Right renal pelvis (tissue), 4 donors: ENCODE measurements at places on chromosomes 7 and 10. TPM values are rescaled to one million over a fixed set of nuclear protein-coding genes. Genes with fewer than 3 reads are reported as not detected.

Gene RAPGEF5
- polyA plus RNA-seq = 38.7 TPM

Gene WAC
- polyA plus RNA-seq = 128 TPM

Gene SGPL1
- 55.3 TPM for polyA plus RNA-seq

Gene CXCL12
- polyA plus RNA-seq = 407 TPM

Gene PLXNA4
- polyA plus RNA-seq = 14.7 TPM

Gene SPDYE2B
- 0.32 TPM for polyA plus RNA-seq

Gene C10orf105
- 0.16 TPM for polyA plus RNA-seq

Gene DOCK1
- 67.3 TPM for polyA plus RNA-seq

Gene LIPK
- not detected for polyA plus RNA-seq

Gene ARMH3
- 18.9 TPM for polyA plus RNA-seq

Gene GRID2IP
- polyA plus RNA-seq = 0.78 TPM

Gene GPR37
- polyA plus RNA-seq = 1.7 TPM

Gene SFTPA1
- polyA plus RNA-seq = not detected

Gene PRDX3
- 321 TPM for polyA plus RNA-seq

Gene TMEM273
- polyA plus RNA-seq = 2.1 TPM

Gene GARIN1A
- 1.8 TPM for polyA plus RNA-seq

Gene TLL2
- 0.74 TPM for polyA plus RNA-seq

Gene CPVL
- polyA plus RNA-seq = 66.8 TPM

Gene SPACDR
- polyA plus RNA-seq = 0.94 TPM

Gene PKD2L1
- 0.31 TPM for polyA plus RNA-seq

Gene SPDYE8
- 0.29 TPM for polyA plus RNA-seq

Gene AMPH
- 16.7 TPM for polyA plus RNA-seq

Gene NOS3
- 9.3 TPM for polyA plus RNA-seq

Gene BICC1
- polyA plus RNA-seq = 69.6 TPM

Gene FAM13C
- 7.2 TPM for polyA plus RNA-seq

Gene DNA2
- 12.7 TPM for polyA plus RNA-seq

Gene GIMAP6
- 18.8 TPM for polyA plus RNA-seq

Gene DRGX
- polyA plus RNA-seq = 0.05 TPM

Gene COL17A1
- 0.70 TPM for polyA plus RNA-seq

Gene EVX1
- not detected for polyA plus RNA-seq

Gene LAMB1
- polyA plus RNA-seq = 715 TPM

Gene MSMB
- not detected for polyA plus RNA-seq

Gene NAT16
- not detected for polyA plus RNA-seq

Gene ABCC2
- polyA plus RNA-seq = 9.5 TPM

Gene RELN
- 14.3 TPM for polyA plus RNA-seq

Gene VGF
- polyA plus RNA-seq = 0.11 TPM

Gene CUZD1
- 2.3 TPM for polyA plus RNA-seq

Gene TMEM229A
- 0.19 TPM for polyA plus RNA-seq

Gene PTF1A
- polyA plus RNA-seq = 0.19 TPM

Gene CCZ1B
- 93.4 TPM for polyA plus RNA-seq

Gene GTPBP4
- polyA plus RNA-seq = 58.5 TPM

Gene HELLS
- polyA plus RNA-seq = 25.2 TPM

Gene EBLN1
- not detected for polyA plus RNA-seq

Gene MRLN
- 0.77 TPM for polyA plus RNA-seq

Gene ZNF37A
- 22.5 TPM for polyA plus RNA-seq

Gene PNLIP
- not detected for polyA plus RNA-seq

Gene CCL24
- 2.1 TPM for polyA plus RNA-seq

Gene ASNS
- 28.8 TPM for polyA plus RNA-seq

Gene C10orf62
- polyA plus RNA-seq = 0.47 TPM

Gene XRCC2
- 7.4 TPM for polyA plus RNA-seq

Gene ADGRA1
- 1.9 TPM for polyA plus RNA-seq

Gene C7orf33
- polyA plus RNA-seq = not detected

Gene TMEM196
- polyA plus RNA-seq = 0.03 TPM

Gene SYNPO2L
- polyA plus RNA-seq = 0.21 TPM

Gene NUP42
- polyA plus RNA-seq = 66.9 TPM

Gene EPO
- polyA plus RNA-seq = not detected

Gene ENO4
- 3.6 TPM for polyA plus RNA-seq

Gene TMEM139
- 63.1 TPM for polyA plus RNA-seq

Gene GIGYF1
- polyA plus RNA-seq = 42.2 TPM
